K562 (cell line): ENCODE measurements at places on chromosomes 5 and 9. TPM values are rescaled to one million over a fixed set of nuclear protein-coding genes. Genes with fewer than 3 reads are reported as not detected.

DNA sequence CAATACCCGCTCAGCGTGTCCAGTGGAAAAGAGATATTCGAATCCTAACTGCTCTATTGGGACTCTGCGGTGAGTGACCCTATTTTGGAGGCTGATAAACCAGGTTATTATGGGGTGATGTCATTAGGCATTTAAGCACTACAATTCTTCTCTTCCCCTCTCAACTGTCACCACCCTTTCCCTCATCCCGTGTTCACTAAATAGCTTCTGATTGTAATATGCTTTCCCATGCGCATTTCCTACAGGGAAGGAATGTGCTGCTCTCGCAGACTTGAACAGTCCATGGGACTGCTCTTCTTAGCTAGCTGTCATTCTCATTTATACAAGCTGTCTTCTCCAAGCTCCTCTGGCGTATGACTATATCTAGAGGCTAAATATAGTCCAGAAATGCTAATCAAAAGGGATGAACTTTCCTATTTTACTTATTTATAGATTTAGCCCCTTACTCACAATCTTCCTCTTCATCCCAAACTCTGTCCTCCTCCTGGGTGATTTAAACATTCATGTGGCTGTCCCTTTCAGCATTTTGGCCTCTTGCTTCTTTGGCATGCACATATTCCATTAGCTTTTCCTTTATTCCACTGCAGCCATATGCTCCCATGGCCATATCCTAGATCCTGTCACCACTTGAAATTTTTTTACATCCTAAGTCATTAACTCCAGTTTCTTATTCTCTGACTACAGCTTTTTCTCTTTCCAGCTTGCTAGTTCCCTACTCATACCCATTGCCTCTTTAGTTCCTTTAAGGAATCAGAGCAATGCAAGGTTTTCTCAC is 39.6 kb upstream of the CSNK1G3 start:
- no peak for DNase-seq
- H3K27ac ChIP-seq: no peak overlapping the region
- no peaks in the 10 kb centered on the region for H3K4me1 ChIP-seq
- H3K36me3 ChIP-seq: no peaks in the 10 kb centered on the region

- no peak for DNase-seq
- no peaks in the 10 kb centered on the region for H3K4me1 ChIP-seq
- no peaks in the 10 kb centered on the region for H3K27me3 ChIP-seq
- H3K27ac ChIP-seq: no peak overlapping the region
- no peaks in the 10 kb centered on the region for H3K36me3 ChIP-seq
- H3K4me3 ChIP-seq: no peak overlapping the region
These were observed 134.7 kb upstream of the SLIT3 start for GRCh38 chr5:169435506-169436229.

DNA sequence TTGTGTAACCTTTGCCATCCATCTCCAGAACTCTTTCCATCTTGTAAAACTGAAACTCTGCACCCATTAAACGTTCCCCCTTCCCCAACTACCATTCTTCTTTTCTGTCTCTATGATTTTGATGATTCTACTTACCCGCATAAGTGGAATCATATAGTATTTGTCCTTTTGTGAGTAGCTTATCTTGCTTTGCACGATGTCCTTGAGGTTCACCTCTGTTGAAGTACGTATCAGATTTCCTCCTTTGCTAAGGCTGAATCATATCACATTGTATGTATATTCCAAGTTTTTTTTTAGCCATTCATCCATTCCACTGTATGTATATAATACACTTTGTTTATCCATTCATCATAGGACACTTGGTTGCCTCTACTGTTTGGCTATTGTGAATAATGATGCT is 2.9 kb upstream of the RNF130 start:
- no peak overlapping the region for H3K27ac ChIP-seq
- H3K4me3 ChIP-seq: no peak overlapping the region

- H3K4me1 ChIP-seq: no peaks in the 10 kb centered on the region
- no peak for DNase-seq
- H3K36me3 ChIP-seq: no peaks in the 10 kb centered on the region
- H3K4me3 ChIP-seq: no peak overlapping the region
- no peak overlapping the region for H3K27ac ChIP-seq
These were observed 876.3 kb upstream of the CTNND2 start for GRCh38 chr5:12780536-12780935.

- peaks cover 11% of the 10 kb centered on the region; the same call in 1 of the 3 replicates for H3K4me1 ChIP-seq
- peaks cover 50% of the 10 kb centered on the region for H3K36me3 ChIP-seq
- no peak overlapping the region for H3K27ac ChIP-seq
- DNase-seq: peak; percentile 17
- no peak overlapping the region for H3K4me3 ChIP-seq
These were observed 9.0 kb downstream of the FXN start for GRCh38 chr9:69044240-69045219.

DNA sequence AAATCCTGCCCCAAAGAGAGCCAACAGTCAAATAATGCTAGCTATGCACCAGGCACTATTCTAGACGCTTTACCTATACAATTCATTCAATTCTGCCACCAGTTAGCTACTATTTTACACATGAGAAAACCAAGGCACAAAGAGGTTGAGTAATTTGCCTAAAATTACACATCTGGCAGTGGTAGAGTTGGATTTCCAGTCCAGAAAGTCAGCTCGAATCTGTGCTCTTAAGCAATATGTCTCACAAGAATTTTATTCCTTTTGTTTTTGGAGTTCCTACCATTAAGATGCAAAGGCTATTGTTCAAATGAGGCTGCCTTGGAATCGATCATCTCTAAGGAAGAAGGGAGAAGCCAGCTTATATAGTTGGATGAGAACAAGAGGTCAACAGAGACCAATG is 256.9 kb upstream of the RASA1 start:
- no peaks in the 10 kb centered on the region for H3K4me1 ChIP-seq
- no peak overlapping the region for H3K4me3 ChIP-seq

GRCh38 chr5:72596956-72597355 is 89.7 kb upstream of the ZNF366 start:
- peaks cover 3% of the 10 kb centered on the region; the same call in 1 of the 3 replicates for H3K36me3 ChIP-seq
- H3K4me3 ChIP-seq: no peak overlapping the region
- no peaks in the 10 kb centered on the region for H3K27me3 ChIP-seq
- peak overlapping the region; percentile 93 for H3K27ac ChIP-seq

DNA sequence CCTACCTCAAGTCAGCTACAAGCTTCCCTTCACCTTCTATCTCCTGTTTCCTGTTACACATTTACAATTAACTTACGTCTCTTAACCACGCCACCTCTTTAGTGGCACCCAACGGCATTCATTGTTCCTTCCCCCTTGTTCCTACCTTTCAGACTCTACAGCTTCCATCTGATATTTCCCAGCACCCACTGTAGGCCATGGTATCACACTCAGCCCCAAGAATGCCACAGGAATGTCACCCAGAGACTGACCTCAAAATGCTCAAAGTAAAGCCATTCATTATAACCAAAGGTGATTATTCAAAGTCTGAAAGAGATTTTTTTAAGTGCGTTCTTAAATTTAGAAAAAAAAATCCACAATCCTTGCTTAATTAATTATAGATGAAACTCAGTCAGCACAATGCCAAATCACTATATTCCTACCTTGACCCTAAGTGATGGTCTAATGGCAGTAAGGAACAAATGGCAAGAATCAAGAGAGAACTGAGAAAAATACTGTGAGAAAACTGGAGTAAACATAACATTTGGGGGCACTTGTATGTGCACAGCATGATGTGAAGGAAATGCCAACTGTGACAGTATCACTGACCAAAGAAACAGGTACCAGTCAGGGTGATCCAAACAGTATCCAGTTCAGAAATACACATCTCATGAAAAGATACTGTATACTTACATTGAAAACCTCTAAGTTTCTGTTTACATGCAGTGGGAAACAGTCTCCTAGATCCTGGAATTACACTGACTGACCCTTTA is 52.1 kb downstream of the CTNND2 start:
- H3K4me3 ChIP-seq: no peak overlapping the region
- DNase-seq: no peak
- no peak overlapping the region for H3K27ac ChIP-seq
- no peaks in the 10 kb centered on the region for H3K36me3 ChIP-seq
- no peaks in the 10 kb centered on the region for H3K4me1 ChIP-seq

DNA sequence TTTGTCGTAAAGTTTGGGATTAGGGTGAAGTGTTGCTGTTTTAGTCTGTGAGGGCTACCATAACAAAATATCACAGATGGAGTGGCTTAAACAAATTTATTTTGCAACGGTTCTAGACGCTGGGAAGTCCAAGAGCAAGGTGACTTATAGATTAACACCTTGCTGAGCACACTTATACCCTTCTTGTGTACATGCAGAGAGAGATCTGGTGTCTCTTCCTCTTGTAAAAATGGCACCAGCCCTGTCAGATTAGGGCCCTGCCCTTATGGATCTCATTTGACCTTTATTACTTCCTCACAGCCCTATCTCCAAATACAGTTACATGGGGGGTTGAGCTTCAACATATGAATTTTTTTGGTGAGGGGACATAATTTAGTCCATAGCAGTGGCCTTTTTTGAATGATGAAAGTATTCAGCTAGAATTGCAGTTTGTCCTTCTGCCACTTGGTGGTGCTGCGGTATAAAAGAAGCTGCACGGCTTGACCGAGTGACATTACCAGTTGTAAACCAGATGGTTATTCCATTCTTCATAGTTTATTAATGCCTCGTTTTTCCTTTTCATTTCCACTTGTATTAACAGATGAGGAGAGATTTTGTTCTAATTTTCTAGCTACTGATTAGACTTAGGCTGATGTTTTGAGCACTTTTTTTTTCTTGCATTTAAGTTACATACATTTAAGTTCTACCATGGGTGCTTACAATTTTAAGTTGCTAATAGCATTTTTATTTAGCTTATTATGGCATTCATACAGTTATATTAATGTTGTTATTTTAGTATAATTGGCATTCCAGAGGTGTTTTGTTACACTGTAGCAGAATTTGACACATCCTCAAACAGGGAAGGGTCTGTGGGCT is 19.4 kb downstream of the DCP2 start:
- H3K4me3 ChIP-seq: no peak overlapping the region
- no peaks in the 10 kb centered on the region for H3K4me1 ChIP-seq
- H3K27me3 ChIP-seq: no peaks in the 10 kb centered on the region

DNA sequence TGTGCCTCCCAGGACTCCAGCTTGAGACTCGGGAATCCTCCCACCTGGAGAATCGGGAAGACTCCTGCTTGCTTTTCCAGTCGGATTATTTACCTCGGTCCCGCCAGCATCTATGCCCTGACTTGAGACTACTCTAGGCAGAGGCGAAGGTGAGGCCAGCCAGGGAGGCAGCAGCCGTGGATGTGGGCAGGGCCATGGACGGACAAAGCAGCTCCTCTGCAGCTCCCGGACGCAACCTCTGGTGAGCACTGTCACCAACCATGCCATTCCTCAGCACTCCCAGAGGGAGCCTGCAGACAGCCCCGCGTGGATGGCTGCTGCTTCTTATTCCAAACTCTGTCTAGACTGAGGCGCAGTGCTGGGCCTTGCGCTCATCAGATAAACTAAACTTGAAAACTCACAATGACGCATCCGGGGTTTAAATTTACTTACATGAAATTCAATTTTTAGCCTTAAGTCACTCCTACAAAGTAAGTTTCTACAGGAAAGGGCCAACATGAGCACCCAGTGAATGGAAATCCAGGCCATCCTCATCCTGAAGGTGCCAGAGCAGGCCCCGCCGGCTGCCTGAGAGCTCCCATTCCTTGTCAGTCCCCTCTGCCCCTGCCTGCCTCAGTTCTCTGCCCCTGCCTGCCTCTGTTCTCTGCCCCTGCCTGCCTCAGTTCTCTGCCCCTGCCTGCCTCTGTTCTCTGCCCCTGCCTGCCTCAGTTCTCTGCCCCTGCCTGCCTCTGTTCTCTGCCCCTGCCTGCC is 17.8 kb downstream of the MED10 start:
- no peak overlapping the region for H3K27ac ChIP-seq
- no peak overlapping the region for H3K4me3 ChIP-seq
- H3K27me3 ChIP-seq: peaks cover 39% of the 10 kb centered on the region
- no peak for DNase-seq
- H3K36me3 ChIP-seq: no peaks in the 10 kb centered on the region

- no peak for DNase-seq
- H3K4me3 ChIP-seq: no peak overlapping the region
- no peak overlapping the region for H3K27ac ChIP-seq
- no peaks in the 10 kb centered on the region for H3K4me1 ChIP-seq
These were observed 32.3 kb upstream of the NPM1 start for GRCh38 chr5:171355302-171355724.

DNA sequence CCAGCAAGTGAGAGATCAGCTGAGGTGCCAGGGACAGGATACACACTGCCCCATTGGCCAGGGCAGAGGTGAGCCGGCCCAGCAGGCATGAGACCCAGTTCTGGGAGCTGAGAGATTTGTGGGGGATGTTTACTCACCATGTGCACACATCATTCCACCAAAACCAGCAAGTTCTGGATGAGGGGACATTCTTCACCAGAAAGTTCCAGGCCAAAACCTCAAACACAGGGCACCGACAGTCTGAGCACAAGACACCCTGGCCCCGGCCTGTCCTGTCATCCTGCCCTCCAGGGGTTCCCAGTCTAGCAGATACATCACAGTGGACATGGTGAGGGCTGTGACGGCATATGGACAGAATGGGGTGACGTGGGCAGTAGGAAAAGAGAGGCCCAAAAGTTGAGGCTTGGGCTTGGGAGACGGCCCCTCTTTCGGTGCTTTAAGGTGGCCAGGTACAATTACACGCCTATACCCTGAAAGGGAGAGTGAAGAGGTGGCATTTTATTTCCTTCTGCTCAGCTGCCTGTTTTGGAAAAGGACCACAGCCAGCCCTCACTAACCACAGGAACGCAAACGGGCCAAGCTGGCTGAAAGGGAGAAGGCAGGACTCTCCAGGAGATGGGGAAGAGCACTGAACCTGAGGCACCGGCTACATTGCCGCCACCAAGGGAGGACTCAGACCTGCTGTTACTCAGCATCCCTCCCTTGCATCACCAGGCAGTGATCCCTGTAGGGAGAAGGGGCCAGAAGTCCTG is 64.0 kb downstream of the SHB start:
- H3K4me1 ChIP-seq: peaks cover 18% of the 10 kb centered on the region
- no peak overlapping the region for H3K27ac ChIP-seq
- no peaks in the 10 kb centered on the region for H3K27me3 ChIP-seq
- no peak overlapping the region for H3K4me3 ChIP-seq
- no peak for DNase-seq

DNA sequence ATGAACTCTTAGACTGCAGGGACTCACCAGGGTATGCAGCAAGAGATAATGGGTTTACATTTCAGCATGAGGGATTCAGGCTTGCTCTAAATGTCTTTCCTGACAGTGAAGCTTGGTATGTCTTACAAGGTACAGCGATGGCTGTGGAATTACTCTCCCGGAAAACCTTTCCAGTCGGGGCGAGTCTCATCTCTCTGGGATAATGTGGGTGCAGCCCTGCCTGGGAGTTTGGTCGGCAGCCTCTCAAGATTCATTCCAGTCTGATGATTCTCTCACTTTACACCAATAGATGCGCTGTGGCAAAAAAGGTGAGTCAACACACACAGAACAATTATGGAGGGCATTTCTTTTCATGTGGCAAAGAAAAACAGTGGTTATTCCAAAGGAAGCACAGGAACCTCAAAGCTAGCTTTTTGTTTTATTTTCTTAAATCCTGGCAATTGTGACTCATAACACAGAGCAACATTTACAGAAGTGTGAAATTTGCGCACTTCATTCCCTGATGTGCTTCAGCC is 190.3 kb downstream of the DCP2 start:
- H3K36me3 ChIP-seq: no peaks in the 10 kb centered on the region
- peaks cover 5% of the 10 kb centered on the region; the same call in 2 of the 3 replicates for H3K27me3 ChIP-seq
- no peak overlapping the region for H3K27ac ChIP-seq
- H3K4me1 ChIP-seq: no peaks in the 10 kb centered on the region
- DNase-seq: no peak

TMEM38B gene
- 46.3 and 52.9 TPM in 2 replicates for total RNA-seq

ARID3C gene
- not detected in 2 replicates for total RNA-seq

ANKRD20A1 gene
- 1.2 and 1.8 TPM in 2 replicates for total RNA-seq

PCDHGB3 gene
- 0.07 and 0.16 TPM in 2 replicates for total RNA-seq

SPATA31A3 gene
- total RNA-seq: not detected in 2 replicates

MEIKIN gene
- not detected in 2 replicates for total RNA-seq

TMOD1 gene
- total RNA-seq: 29.3 and 34.7 TPM in 2 replicates

ARRDC3 gene
- total RNA-seq: 42.1 and 49.1 TPM in 2 replicates
